Breast epithelium (tissue), 4 donors: ENCODE measurements at places on chromosomes 16 and 17.

- no peak for DNase-seq
Measured at GRCh38 chr17:49729069-49729468, 21.3 kb upstream of the SLC35B1 start.

- DNase-seq = no peak
Measured at GRCh38 chr17:7811251-7811650, 22.8 kb upstream of the KDM6B start.

DNA sequence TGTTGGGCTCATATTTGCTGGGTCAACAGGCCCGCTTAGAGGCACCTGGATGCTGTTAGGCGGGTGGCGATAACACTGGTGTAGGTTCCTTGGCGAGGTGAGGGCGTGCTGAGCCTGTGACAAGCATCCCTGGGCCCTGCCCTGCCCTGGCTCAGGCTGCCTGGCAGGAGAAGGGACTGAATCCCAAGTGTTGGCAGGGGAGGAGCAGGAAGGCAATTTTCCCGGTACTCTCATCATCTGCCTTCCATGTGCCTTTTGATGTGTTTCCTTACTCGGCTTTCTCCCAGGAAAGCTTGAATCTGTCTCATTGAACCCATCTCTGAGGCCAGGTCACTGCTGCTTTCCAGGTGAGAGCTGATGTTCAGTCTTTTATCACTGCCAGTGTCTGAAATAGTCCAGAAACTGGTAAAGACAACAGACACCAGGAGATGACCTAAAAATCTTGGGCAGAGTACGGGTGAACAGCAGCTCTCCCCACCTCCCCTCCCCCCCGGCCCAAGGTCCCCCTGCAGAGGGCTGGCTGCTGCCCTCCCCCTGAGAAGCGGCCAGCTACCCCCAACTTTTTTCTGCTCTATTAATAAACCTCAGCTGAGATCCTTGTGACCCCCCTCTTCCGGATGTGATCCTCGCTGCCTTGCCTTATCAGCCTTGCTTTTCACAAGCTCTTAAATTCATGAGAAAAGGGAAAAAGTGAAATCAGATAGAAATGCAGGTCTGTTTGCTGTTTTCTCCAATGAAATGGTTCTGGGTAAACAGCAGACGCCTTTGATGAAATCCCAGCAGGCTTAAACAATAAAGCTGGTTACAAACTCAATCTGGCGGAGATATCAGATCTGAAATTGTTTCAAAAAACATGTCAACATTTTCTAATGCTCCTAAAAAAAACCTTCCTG is 29.0 kb downstream of the RTN4RL1 start:
- no peak for DNase-seq

DNA sequence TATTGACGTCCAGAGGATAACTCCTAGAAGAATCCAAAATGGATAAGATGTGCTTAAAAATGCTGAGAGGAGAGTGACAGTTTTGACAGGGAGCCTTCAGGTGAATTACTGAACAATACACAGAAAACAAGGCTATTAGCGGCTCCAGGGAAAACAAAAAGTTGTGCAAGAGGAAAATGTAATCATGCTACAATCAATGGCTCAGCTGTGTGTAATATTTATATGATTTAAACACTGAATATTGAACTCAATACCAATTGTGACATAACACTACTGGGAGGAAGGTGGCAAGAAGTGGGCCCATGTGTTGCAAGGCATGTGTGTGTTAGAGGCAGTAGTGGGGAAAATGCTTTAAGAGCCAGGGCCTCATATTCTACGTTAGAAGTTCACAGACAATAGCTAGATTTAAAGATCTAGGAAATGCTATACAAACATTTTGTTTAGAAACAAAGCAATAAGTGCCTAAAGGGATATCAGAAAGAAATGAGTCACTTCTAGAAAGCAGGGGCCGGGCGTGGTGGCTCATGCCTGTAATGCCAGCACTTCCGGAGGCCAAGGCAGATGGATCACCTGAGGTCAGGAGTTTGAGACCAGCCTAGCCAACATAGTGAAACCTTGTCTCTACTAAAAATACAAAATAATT is 253.2 kb upstream of the IRX5 start:
- no peak for DNase-seq

DNA sequence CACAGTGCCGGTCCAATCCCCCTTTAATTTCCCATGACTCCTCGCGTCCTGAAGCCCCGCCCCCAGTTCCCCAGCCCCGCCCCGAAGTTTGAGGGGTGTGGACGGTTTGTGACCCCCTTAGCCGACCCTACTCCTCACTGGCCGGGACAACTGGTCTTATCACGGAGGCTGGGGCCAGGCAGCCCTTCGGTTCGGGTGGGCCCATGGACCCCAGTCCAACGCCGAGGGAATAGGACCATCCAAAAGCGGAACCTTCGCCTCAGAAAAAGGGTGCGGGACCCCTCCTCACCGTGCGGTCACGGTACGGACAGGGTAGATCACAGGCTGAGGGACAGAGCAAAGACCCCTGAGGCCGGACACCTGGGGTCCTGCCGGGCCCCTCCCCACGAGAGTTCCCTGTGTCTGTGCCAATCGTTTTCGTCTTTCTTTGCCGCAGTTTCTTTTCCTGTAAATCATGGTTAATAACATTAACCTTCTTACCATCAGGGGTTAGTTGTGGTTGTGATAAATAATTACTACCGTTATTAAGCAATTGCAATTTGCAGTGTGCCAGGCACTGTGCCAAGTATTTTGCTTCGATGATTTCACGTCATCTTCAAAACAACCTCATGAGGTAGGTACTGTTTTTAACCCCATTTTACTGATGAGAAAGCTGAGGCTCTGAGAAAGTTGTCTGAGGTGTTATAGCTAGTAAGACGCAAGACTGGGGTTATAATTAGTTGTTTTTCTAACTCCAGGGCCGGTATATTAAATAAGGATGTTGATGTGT is 543 bp downstream of the TMUB2 start:
- no peak for DNase-seq

DNA sequence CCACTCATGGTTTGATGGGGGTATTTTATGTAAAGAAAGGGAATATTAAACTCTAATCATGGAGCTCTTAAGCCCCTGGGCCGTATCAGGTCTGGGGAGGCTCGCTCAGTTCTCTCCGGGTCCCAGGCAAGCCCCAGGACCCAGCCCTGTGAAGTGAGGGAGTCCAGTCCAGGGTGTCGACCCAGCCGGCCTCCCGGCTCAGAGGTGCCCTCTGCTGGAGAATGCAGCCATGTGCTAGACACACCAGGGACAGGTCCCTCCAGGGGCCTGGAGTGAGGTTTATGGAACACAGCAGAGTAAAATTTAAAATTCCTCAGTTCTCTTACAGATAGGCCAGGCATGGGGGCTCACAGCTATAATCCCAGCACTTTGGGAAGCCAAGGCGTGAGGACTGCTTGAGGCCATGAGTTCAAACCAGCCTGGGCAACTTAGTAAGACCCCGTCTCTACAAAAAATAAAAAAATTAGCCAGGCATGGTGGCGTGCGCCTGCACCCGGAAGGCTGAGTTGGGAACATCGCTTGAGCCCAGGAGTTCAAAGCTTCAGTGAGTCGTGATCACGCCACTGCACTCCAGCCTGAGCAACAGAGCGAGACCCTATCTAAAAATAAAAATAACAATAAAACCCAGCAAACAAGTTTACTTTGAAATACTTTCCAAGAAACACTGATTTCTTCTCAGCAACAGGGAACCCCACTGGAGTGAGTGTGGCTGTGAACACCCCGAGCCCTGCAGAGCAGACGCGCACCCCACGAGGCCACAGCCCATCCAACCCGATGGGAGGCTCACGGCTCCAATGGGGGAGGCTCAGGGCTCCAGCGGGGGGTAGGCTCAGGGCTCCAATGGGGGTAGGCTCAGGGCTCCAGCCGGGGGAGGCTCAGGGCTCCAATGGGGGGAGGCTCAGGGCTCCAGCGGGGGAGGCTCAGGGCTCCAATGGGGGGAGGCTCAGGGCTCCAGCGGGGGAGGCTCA is 72.2 kb downstream of the ZNF778 start:
- no peak for DNase-seq

DNA sequence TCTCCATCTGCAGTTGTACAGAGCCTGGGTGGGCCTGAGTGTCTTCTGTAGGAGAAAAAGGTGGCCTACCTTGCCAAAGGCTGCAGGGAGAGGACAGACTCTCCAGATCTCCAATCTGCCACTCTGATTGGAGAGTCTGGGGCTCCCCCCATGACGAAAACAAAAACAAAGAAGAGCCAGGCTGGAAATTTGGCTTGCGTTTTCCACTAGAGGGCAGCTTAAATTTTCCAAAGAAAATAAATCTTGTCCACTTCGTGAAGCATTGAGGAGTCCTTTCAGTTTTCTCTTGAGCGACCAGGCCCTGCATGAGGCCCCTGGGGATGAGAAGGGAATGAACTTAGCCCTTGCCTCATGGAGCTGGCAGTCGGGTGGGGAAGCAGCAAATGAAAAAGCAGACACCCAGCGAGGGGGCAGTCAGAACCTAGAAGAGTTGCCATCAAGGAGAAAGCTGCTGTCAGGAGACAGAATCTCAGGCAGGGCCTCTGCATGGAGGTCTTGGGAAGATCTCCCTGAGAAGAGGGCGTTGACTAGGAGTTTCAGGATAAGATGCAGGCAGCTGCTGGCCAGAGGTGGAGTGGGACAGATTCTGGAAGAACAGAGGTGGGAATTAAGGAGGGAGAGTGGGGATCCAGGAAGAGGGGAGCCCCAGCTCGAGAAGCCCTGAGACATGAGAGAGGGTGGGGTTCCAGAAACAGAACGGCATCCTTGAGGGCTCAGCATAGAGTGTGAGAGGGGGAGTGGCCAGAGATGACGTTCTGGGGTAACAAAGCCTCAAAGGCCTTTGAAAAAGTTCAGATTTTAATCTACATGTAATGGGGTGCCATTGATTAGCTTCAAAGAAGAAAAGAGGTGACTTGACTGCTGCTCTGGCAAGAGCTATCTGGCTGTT is 8.4 kb upstream of the SHCBP1 start:
- no peak for DNase-seq

DNA sequence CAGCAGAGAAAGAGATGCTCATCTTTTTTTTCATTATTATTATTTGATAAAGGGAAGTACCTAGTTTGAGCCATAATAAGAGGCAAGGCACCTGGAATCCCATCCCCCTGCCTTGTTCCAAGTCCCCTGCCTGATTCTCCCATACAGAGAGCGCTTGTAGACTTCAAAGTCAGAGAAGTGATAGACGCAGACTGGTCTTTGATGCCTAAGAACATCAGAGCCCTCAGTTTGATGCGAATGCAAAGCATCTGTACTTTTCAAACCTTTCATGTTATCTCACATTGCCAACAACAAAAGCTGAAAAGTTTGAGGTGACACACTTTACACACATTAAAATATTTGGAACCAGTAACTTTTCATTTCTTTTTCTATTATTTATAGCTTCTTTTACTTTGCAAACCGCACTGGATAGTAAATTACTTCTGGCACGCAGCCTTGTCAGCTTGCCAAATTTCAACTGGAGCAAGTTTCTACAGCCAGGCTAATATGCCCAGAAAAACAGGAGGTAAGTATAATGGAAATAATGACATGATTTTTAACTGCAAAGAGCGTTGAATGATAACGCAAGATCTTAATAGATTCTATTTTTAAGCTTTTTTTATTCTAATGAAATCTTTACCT is 5.9 kb upstream of the UTP6 start:
- DNase-seq = no peak

DNA sequence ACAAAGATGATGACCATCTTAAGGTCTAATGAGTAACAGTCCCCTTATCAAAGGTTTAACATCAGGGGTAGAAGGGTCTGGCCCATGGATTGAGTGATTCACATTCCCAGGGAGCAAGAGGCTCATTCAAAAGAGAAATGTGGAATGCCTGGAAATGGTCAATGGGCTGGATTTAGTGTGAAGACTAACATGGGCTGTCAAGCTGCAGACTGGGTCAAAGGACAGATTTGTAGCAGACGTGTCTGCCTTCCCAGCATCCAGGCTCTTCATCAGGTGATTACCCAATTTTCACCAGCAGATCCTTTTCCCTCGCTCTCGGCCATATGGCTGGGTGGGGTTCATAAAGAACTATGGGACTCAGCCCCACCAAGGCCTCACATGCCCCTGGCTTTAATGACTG is 26.8 kb downstream of the DCUN1D3 start:
- DNase-seq = no peak

- no peak for DNase-seq
Measured at GRCh38 chr17:19343256-19343630, 19.3 kb downstream of the B9D1 start.

GRCh38 chr16:67613808-67614207 is 31.1 kb upstream of the CARMIL2 start:
- no peak for DNase-seq

DNA sequence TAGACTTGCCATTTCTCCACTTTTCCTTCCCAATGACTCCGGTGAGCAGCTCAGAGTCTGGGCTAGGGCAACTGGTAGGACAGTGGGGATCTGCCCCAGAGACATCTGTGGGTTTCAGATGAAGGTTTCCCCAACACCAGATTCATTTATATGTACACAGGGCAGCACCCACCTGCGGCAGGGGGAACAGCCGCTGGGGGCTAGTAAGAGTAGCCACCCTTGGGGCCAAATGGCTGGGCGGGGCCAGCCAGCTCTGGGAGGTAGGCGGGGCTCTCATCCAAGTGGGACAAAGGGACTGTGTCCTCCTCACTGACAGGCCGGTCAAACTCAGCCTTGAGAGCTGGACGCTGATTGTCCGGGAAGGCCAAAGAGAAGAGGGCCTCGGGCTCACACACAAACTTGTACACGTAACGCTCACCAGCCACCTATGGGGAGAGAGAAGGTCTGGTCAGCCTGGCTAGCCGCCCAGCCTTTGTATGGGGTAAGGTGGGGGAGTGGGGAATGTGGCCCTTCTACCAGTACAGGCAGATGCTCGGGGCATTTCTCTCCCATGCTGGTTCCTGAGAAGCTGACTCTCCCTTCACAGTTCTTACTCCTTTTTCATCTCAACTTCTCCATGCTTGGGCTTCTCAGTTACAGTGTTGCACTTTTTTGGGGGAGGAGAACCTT is 17.7 kb downstream of the ETV4 start:
- no peak for DNase-seq

DNA sequence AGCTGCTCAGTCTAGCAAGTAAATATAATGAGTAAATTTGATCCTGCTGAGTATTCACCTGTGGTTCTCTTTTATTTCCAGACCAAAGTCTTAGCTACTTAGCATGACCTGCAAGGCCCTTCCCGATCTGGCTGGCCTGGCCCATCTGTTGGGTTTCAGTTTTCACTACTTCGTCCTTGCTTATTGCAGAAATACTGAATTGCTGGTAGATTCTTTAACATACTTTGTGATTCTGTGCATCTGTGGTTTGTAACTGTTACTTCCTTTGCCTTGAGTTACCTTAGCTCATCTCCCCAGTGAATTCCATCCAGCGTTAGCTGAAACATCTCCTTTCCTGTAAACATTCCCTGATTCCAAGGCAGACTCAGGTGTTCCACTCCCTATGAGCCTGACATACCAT is 131.1 kb downstream of the PHKB start:
- no peak for DNase-seq

DNA sequence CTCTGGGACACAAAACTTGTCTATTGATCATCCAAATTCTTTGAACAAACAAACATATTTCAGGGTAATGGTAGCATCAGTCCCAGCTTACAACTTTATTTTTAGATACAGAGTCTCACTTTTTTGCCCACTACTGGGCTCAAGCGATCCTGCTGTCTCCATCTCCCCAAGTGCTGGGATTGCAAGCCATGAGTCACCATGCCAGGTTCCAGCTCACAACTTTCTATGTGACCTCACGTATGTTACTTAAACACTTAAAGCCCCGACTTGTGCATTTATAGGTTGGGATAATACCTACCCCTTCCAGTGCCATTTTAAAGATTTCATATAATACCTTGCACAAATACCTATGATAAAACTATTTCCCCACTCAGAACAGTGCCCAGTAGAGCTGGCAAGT is 42.0 kb upstream of the KSR1 start:
- DNase-seq = no peak
